Stimulated activated CD8-positive, alpha-beta memory T cell treated with anti-CD3 and anti-CD28 coated beads, Interleukin-15, amount 100 ng/mL, for 48 hours (primary cell): ENCODE measurements at places on chromosomes 2 and 18.

DNA sequence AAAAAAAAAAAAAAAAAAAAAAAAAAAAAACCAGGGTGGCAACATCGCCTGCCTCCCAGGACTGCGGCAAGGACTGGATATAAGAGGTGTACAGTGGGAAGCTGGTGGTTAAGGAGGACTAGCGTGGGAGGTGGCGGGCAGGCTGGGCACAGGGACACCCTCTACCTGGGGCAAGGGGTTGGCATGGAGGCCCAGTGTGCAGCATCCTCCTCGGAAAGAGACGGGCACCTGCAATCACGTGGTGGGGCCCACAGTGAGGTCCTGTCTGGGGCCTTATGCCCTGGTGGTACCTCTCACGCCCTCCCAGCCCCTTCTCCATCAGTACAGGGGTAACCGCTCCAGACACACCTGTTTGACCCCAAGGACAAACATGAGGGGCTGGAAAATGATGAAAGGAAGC, 27.9 kb downstream of the PXDN start:
- no peak for DNase-seq

DNA sequence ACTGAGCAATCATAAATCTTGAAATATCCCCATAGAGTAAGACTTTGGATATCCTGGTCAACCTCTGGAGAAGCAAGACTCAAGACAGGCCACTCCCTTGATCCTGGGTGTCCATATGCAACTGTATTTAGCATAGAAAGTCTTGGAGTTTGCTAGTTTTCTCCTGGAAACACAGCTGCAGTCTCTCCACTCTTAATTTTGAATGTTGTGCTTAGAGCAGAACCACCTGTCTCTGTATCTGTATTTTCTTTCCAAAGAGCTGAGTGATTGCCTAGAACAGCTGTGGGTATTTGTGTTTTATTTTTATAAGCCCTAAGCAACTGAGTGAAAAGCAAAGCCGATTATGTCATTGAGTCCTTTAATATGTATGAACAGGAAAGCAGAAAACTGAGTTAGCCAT, 64.1 kb upstream of the ADAM23 start:
- DNase-seq: no peak

DNA sequence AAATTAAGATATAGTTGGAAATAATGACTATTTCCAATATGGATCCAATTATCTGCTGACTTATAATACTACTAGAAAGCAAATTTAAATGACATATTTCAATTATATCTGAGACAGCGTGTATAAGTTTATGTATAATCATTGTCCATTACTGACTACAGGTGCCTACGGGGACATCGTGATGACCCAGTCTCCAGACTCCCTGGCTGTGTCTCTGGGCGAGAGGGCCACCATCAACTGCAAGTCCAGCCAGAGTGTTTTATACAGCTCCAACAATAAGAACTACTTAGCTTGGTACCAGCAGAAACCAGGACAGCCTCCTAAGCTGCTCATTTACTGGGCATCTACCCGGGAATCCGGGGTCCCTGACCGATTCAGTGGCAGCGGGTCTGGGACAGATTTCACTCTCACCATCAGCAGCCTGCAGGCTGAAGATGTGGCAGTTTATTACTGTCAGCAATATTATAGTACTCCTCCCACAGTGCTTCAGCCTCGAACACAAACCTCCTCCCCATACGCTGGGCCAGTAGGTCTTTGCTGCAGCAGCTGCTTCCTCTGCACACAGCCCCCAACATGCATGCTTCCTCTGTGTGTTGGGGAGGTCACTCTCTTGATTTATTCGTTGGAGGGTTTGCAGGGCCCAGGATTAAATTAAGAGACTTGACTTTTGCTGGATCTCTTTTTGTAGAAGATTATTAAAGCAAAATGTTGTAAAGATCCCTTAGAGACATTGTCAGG, 194.4 kb downstream of the RPIA start:
- DNase-seq: no peak

DNA sequence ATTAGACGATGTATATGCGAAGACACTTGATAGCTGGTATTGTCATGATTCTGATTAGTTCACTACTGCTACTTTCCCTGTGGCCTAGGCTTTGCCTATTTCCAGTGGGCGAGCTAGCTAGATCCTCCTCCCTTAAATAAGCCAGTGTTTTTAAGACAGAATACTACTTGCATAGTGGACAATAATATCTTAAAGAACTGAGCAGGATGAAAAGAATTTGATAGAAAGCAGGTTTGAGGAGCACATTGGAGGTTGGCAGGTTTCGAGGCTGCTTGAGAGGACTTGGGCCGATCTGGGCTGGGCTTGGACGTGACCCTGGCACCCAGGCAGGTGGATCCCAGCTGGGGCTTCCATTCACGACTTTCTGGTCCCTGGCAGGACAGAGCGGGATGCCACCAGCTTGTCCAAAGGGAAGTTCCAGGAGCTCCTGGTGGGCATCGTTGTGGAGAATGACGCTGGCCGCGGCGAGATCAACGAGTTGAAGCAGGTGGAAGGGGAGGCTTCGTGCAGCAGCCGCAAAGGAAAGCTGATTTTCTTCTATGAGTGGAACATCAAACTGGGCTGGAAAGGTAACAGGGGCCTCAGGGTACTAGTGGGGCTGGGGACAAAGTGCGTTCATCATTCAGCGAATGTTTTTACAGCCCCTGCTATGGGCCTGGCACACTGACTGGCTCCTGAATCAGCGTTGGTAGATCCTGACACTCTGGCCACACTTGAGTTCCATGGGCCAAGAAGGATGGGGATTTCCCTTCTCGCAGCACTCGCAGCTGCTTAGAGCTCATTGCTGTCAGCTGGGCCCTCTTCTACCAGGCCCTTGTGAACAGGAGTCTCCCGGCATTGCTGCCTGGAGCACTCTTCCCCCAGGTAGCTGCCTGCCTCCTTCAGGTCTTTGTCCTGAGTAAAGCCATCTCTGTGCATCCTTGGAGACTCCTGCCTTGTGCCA, 16.9 kb downstream of the C2orf74 start:
- no peak for DNase-seq

- no peak for DNase-seq
Observed at GRCh38 chr18:13175754-13176210, 42.8 kb upstream of the LDLRAD4 start.

- no peak for DNase-seq
Observed at GRCh38 chr2:23286031-23286757, 98.8 kb upstream of the KLHL29 start.

GRCh38 chr2:119721462-119721861, 38.3 kb upstream of the PTPN4 start:
- DNase-seq: no peak

GRCh38 chr2:191539068-191539467, 138.9 kb upstream of the NABP1 start:
- no peak for DNase-seq

DNA sequence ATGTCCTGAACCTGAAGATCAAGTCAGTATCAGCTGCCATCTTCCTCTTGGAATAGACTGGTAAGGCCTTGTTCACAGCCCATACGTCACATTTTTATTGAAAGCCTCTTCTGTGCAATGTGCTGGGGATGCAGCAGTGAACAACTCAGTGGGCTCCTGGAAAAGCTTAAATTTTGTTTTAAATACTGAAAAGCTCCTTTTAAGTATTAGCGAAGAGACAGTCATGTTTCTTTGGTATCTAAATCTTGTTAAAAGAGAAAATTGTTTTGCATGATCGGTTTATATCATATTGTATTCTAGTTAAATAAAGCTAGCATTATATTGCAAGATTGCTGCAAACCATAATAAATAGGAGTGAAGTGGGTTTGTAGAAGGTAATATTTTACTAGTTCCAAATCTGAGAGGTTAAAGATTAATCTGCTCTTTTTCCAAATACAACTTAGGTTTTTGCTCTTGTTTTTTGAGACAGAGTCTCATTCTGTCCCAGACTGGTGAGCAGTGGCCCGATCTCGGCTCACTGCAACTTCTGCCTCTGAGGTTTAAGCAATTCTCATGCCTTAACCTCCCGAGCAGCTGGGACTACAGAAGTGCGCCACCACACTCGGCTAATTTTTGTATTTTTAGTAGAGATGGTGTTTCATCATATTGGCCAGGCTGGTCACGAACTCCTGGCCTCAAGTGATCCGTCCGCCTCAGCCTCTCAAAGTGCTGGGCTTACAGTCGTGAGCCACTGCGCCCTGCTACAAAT, 1.6 kb upstream of the RMDN2 start:
- no peak for DNase-seq

- no peak for DNase-seq
Observed at GRCh38 chr2:199744724-199745123, 106.3 kb downstream of the FTCDNL1 start.

GRCh38 chr2:37683241-37683640, 11.8 kb upstream of the CDC42EP3 start:
- DNase-seq: no peak

GRCh38 chr2:120540719-120541552, 194.7 kb upstream of the GLI2 start:
- DNase-seq: no peak

DNA sequence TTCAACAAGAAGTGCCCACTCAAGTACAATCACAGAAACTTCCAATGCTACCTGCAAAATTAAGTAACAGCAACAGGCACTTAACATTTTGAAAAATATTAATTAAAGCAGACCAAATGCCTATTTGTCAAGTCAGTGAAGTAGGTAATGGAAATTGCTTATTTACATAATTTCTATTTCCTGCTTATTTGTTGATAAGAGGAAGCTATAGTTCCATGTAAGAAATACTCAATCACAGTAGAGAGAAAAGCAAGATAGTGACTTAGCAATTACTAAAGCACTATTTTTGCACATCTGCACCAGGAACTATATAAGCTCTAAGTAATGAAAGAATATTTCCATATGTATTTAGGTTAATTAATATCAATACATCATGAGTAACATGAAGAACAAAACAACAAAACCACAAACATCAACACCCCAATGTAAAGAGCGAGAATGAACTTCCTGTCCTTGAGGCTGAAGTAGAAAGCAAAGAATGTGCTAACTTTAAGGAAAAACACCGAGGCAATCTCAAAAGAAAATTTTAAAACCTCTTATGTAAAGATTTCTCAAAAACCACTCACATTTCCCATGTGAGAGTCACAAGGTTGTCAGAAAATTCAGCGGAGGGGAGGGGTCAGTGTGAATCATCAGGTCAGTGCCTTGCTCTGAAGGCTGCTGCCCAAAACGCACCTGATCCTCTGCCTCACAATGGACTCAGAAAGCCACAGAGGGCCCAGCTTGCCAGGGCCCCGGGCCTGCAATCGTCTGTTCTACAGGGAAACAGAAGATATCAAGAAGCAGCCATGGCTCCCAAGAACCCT, 12.5 kb downstream of the NPC1 start:
- DNase-seq: peak; percentile 25

DNA sequence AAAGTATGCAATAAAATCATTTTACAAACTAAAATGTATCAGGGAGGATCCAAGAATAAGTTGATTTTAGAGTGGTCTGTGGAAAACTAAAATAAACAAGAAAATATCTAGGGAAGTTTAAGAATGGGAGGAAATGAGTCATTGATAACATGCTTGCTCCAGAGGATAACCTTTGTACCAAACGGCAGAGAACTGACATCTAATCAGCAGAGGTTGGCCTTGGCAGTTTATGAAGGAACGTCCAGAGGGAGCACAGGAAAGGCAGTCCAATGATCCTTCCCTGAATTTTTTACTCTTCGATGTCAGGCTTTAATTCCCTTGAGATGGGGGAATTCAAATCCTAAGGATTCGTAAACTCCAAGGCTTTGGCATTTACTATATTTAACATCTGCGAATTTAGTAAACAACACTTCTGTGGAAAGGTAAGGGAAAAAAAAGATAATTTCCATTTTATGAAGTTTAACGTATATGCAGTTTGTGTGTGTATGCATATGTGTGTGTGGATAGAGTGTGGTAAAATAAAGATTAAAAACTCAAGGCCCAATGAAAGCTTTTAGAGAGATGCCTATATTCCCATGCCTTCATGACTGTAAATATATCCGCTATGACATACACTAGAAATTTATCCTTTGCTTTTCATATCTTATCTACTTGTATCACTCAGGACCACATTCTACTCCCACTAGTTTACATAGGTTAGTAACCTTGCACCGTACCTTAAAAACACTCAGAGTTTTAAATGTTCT, 8.7 kb upstream of the INPP1 start:
- DNase-seq: no peak

DNA sequence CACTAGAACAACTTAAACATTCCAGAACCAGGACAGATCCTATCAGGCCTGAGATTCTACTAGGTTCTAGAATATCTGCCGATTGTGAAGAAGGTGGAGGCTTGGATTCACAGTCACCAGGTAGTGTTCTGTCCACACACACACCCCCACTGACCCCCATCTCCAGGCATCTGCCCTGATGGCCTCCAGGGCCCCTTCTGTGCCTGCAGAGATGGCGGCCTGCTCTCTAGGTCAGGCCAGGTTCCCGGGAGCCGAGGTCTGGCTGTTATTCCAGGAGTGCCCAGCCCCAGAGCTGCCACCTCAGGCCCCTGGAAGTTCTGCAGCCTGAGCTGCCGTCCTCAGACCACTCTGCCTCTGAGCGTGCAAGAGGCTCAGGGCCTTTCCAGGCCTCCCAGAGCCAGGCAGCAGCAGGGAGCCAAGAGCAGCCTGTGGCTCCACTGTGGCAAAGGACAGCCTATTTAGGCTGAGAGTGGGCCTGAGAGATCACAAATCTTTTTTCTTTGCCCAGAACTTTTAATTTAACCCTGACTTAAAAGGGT, 96.2 kb upstream of the ASAP2 start:
- no peak for DNase-seq

DNA sequence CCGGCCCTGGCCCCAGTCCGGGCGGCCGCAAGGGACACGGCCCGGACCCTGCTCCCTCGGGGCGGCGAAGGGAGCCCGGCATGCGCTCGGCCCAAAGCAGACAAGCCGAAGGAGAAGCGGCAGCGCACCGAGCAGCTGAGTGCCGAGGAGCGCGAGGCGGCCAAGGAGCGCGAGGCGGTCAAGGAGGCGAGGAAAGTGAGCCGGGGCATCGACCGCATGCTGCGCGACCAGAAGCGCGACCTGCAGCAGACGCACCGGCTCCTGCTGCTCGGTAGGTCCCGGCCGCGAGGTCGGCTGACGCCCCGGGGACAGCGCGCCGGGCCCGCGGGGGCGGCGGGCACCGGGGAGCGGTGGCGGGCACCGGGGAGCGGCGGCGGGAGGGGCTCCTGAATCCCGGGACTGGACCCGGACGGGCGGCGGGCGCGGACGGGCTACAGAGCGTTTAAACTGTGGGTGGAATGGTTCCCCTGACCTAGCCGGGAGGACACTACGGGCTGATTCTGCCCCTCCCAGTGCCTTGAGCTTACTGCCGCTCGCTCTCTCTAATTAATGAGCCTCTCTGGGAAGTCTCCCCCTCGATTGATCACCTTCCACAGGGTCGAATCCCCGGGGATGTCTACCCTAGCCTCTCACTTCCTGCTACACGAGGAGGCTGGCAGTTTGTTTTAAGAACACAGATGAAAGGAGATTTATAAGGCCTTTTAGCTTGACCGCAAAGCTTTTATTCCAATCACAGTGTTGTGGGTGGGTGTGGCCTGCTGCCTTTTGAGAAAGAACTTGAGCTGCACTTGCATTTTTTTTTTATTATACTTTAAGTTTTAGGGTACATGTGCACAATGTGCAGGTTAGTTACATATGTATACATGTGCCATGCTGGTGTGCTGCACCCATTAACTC, 853 bp downstream of the GNAL start:
- DNase-seq: no peak

DNA sequence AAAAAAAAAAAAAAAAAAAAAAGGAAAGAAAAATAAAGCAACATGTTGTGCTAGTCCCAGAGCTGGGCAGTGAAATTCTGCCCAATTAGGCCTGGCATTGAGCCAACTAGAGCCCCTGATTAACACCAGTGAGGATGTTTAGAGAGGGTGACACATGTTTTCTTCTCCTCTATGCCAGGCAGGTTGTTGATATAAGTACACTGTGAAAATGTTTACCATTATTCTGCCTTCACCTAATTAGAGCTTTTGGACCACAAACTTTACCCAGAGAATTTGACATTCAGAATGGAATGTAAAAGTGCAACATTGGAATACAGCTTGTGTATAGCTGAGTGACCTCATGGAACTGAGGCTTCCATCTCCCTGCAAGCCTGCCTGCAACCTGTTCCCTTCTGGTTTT, 95.9 kb upstream of the MSH2 start:
- no peak for DNase-seq
